Midbrain (tissue), 1 donor: ENCODE measurements at places on chromosomes 16 and 17.
A peak's percentile ranks its signal among the peaks of the same experiment; 100 is the strongest.

GRCh38 chr16:52573365-52574299 lies 26.7 kb upstream of the TOX3 start:
- no peak for DNase-seq

DNA sequence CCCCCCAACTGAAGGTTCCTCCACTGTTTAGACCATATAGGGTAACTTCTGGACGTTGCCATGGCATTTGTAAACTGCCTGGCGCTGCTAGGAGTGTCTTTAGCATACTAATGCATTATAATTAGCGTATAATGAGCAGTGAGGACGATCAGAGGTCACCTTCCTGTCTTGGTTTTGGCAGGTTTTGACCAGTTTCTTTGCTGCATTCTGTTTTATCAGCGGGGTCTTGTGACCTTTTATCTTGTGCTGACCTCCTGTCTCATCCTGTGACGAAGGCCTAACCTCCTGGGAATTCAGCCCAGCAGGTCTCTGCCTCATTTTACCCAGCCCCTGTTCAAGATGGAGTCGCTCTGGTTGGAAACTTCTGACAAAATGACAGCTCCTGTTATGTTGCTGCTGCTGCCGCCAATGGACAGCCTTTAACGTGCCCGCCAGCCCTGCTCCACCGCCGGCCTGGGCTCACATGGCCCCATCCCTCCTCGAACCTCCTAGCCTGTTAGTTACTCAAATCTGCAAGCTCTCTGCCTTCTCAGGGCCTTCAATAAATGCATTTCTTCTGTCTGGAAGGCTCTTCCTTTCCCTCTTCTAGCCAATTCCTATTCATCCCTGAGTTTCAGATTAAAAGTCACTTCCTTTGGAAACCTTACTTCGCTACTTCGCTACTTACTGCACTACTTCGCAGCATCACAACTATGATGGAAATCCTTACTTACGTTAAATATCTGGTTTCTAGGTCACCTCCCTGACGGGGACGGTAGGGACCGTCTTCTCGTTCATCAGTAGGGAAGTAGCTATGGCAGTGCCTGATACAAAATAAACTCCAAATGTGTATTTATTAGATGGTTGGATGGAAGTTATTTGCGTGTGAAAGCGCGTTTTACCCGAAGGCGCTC lies 640 bp upstream of the NAGLU start:
- DNase-seq = no peak

DNA sequence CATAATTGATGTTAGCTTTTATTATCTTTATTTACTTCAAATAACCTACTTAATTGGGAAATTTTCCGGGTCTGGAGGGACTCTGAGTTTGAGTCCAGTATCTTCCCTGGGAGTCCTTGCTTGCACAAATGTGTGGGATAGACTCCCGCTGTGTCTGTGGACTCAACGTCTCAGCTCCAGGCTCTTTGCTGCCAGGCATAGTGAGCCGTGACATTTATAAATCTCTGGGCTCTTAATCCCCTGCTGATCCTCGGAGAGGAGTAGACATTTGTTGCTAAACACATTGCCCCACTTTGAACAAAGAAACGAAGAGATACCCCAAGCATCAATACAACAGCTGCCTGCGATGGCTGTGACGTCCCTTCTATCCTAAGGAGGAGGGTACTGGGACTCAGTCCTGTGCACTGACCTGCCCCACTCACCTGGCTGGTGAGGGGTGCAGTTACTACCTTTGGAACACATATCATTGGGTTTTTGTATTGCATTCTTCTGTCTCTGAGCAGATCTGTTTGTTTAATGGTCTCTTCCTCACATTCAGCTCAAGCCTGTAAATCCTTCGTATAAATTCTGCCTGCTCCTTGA lies 316.9 kb downstream of the HAPSTR1 start:
- DNase-seq = no peak

GRCh38 chr16:16163571-16163970 lies 59.7 kb downstream of the ABCC6 start:
- peak; percentile 51 for DNase-seq

GRCh38 chr16:4811242-4811641 lies 8.8 kb upstream of the ROGDI start:
- no peak for DNase-seq

DNA sequence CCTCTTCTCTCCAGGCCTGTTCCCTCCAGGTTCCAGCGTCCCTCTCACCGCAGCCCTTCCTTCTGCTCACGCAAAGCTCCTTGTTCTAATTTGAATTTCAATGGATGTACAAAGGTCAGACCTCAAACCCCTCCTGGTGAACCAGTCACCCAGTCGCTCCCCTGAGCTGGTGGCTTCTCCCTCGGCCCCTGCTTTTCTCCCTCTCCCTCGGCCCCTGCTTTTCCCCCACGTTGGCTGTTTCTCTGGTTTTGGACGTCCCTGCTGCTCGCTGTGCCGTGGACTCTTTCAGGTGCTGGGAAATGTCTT lies 8.6 kb upstream of the MSLN start:
- DNase-seq = no peak

DNA sequence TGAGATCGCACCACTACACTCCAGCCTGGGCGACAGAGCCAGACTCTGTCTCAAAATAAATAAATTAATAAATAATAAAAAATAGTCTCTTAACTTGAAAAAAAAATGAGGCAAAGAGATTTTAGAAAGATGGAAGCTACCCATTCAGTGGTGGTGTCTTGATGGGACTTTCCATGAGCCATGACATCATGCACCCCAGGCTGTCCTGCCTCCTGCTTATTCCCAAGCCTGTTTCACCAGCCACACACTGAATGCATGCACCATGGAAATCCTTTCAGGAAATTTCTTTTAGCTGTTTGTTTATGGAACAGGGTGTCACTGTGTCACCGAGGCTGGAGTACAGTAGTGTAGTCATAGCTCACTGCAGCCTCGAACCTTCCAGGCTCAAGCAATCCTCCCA lies 8.9 kb upstream of the DLX3 start:
- DNase-seq = no peak

- DNase-seq = no peak
Observed at GRCh38 chr16:55002419-55002818, 71.8 kb downstream of the IRX5 start.

GRCh38 chr16:56691885-56692284 lies 9.6 kb downstream of the MT1X start:
- DNase-seq = no peak

GRCh38 chr16:72847187-72848027 lies 200.5 kb downstream of the ZFHX3 start:
- DNase-seq = peak; percentile 14
